Stimulated activated CD4-positive, alpha-beta T cell treated with anti-CD3 and anti-CD28 coated beads, TNF-alpha, amount 100 ng/mL, for 4 hours (primary cell): ENCODE measurements at places on chromosomes 16 and 17.

GRCh38 chr17:67557921-67558320, 159.8 kb upstream of the NOL11 start:
- DNase-seq, result no peak

DNA sequence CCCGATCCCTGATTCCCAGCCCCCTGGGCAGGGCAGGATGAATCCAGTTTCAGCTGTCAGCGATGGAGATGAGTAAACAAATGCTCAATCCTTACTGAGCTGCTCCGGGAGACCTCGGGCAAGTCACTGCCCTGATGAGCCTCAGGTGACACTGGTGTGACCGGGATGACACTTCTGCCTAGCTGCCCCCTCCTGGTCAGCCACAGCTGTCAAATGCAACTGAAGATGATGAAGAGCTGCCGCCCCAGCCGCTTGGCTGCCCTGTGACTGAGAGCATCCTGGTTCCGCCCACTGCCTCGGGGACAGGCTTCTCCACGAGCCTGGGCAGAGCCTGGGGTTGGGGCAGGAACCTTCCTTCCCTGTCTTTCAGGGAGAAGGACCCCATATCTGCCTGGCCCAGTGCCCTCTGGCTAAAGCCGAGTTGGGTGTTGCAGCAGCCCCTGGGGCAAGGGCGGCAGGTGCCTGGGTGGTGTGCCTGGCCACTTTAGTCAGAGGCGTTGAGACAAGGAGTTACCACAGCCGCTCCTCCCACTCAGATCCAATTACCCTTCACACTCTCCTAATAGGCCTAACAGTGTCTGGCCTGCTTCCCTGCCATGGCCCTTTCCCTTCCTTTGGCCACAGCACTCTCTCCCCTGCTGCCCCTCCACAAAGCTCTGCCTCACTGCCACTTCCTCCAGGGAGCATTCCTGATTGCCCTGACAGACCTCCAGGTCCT, 5.5 kb downstream of the CCL17 start:
- no peak for DNase-seq

- no peak for DNase-seq
These were observed 99.7 kb downstream of the CYTH1 start for GRCh38 chr17:78682363-78682762.

DNA sequence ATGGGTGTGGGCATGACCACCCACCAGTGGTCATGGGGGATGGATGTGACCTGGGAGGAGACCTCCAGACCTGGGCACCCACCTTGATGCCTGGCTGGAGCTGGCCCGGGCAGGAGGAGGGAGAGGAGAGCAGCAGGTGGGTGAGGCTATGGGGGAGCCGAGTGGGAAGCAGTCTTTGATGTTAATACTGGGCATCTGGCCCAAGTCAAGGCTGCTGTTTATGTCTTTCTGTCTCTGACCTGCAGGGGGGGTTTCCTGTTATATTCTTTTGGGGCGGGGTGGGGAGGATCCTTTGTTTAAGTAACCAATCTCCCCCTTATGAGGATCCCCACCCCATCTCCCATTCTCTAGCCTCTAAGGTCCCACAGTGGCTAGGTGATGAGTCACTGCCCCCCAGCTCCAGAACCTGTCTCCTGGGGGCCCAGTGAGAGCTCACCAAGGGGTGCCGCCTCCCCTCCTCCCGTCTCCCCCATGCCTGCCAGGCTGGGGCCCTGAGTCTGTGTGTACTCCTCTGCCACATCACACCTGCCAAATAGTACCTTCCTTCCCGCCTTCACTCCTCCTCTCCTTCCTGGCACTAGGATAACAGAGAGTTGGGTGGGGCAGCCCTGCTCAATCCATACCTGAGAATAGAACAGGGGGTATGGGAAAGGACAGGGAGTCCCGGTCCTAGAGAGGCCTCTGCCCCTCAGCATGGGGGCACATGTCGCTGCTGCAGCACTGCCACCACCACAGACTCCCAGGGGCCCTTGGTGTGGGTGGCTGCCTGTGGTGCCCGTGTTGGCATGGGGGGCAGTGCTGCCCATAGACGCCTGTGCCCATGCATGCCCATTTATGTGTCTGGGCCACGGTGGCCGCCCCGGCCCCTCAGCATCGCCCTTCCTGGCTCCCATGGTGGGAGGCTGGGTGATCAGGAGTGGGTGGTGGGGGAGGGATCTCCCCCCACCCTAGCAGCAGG, 7.3 kb downstream of the THRA start:
- DNase-seq, result no peak

GRCh38 chr16:89473791-89474414, 16.5 kb downstream of the ANKRD11 start:
- DNase-seq, result no peak

DNA sequence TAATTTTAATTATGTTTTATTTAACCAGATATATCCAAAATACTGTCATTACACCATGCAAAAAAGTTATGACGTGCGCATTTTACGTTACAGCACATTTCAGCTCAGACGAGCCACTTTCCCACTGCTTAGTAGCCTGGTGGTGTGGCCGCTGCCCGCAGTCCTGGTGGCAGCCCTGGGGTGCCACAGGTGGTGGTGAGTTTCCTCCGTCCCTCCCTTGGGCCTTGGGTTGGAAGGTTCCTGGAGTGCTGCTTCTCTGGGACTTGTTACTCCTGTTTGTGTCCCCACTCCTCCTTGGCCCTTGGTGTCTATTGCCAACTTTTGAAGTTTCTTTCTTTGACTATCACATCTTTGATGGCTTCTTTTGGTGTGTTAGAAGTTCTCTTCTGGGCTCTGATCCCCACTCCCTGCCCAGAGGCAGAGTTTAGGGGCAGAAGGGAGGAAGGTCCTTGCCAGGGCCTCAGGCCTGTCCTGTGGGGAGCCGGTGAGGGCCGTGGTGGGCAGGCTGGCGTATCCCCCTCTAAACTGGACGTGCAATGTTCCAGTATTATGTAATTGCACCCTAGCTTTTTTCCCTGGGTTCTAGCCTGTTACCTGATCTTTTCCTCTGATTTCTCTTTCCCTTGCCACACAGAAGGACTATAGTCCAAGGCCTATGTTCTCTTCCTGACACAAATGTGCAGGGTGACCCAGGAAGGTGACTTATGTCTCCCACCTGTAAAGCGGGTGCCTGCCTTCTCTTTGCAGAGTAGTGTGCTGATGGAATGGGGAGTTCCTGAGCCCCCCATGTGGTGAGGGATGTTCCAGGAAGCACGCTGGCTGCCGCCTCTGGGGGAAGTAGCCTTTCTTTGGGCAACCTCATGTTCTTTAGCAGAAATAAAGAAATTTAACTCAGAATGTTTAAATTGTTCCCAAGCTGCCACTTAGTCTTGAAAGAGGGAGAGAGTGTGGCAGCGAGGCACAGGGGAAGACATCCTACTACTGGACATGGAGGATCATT, 8.4 kb downstream of the MPRIP start:
- DNase-seq, result no peak

DNA sequence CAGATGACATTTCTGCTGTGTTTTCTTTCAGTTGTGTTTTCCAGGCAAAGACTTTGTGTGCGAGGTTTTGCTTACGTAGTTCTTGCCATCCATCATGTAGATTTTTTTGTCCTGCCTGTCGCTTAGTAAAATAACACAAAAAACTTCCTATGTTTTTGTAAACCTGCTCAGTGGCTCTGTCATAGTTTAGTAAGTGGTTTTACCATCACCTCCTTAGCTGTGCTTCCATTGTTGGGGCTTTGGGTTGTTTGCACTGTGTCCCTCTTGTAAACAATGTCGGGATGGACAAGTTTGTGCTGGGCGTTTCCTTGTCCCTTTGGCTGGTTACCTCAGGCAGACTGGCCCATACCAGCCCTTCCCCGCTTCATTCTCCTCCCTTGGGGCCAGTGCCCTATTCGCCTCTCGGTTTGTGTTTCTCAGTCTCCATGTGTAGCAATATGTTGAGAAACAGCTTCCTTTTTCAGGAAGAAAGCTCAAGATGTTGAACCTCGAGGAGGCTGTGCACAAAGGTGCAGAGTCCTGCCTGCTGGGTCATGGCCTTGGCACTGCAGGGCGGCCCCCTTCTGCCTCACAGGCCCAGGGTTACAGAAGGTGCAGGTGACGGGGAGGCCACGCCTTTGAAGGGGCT, 74.6 kb downstream of the KSR1 start:
- DNase-seq, result no peak

- no peak for DNase-seq
These were observed 208.8 kb upstream of the NLRP1 start for GRCh38 chr17:5793157-5793556.

DNA sequence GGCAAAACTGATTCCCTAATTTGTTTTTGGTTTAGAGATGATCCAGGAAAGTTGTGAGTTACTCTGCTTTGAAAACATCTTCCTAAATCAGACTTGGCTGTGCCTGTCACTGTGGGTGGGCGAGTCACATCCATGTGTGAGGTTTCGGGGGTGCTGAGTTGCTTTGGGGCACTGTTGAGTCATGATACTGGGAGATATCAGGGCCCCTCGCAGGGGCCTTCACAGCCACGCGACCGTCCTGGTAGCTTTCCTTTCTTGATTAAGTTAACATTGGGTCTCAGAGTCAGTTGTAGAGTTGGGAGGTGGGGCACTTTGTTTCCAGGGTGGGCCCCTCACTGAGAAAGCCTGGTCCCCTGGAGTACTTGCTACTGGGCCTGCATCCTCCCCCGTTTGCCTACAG, 58.3 kb upstream of the LGALS9 start:
- DNase-seq, result peak; percentile 13

- peak; percentile 78 for DNase-seq
These were observed at the start of gene MT1X for GRCh38 chr16:56681939-56682702. TSS of gene MT1X (plus strand) at chr16:56682470. CDS start at chr16:56682541, 71 bp downstream.

DNA sequence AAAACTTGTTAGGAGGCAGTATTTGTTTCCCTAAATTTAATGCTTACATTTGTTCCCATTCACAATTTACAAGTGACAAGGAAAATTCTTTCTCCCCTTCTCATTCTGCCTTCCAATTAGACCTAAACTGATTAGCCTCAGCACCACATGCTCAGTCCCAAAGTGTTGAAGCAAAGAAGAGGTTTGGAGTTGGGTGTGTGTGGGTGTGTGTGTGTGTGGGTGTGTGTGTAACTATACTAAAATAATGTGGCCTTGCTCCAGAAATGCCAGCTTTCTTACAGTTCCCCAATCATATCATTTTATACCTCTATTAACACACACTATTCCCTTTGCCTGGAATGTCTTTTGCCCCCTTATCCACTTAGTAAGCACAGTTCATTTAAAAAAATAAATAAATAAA, 6.9 kb upstream of the UTP6 start:
- no peak for DNase-seq

GRCh38 chr16:59170099-59170712, 436.1 kb upstream of the GOT2 start:
- DNase-seq, result no peak

DNA sequence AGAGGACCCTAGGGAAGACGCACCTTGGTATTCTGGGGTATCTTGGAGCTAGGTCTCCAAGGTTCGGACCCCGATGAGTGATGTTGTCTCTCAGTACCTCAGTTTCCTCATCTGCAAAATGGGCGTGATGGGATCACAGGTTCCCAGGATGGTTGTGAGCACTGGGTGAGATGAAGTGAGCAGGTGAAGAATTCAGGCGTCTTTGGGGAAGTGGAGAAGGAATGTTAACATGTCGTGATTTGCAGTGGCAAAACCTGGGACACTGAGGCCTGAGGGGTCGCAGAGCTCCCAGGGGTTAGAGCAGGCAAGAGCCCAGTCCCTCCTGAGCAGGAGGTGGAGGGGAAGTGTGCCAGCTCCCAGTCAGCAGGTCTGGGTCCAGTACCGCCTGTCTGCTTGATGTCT, 215.1 kb upstream of the GSE1 start:
- DNase-seq, result no peak

GRCh38 chr16:75087375-75087979, 29.1 kb downstream of the LDHD start:
- no peak for DNase-seq

- DNase-seq, result peak; percentile 1
These were observed 64.3 kb downstream of the CNGB1 start for GRCh38 chr16:57906382-57907316.
